Effector CD4-positive, alpha-beta T cell (primary cell): ENCODE measurements at places on chromosomes 3 and 15.

- no peak for DNase-seq
These were observed 4.1 kb downstream of the UBE2E1 start for GRCh38 chr3:23809840-23810342.

GRCh38 chr3:143222981-143223380 lies 103.4 kb downstream of the CHST2 start:
- DNase-seq, result no peak

- DNase-seq, result no peak
These were observed 198.6 kb upstream of the SLC2A2 start for GRCh38 chr3:171225165-171225564.

DNA sequence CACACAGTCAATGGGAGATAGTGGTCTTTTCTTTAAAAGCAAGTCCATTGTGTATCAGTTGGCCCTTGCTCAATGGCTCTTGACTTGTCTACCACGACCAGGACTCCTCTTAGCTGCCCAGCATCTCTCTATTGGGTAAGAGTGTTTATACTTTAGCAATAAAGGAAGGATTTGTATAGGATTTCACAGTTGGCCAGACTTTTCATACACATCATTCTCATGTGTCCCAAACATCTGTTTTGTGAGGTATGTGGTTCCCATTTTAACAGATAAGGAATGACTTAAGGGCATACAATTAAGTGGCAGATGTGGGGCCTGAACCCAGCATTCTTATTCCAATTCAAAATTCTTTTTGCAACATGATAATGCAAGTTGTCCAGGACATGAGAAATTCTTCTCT lies 191.5 kb downstream of the CHST2 start:
- no peak for DNase-seq

- DNase-seq, result no peak
These were observed 16.3 kb upstream of the SLC41A3 start for GRCh38 chr3:126100269-126100633.

GRCh38 chr3:35262406-35262805 lies 376.9 kb upstream of the ARPP21 start:
- no peak for DNase-seq

- peak; percentile 54 for DNase-seq
These were observed 583 bp upstream of the C3orf49 start for GRCh38 chr3:63818282-63819150.

DNA sequence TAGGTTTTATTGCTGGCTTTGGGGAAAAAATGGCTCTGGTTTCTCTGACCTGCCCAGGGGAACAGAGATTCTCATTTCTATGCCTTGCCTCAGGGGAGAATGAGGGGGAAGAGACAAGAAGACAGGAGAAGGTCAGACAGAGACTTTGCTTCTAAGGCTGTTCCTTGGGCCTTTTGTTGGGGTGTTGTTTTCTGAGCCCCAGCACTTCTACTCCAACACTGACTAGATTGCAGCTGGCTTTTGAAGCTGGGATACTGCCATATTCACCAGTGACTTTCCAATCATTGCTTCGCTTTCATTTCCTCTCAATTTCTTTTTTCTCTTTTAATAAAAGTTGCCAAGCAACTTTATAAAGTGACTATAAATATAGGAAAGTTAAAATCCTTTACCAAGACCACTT lies 143.2 kb upstream of the ARHGEF26 start:
- DNase-seq, result no peak

DNA sequence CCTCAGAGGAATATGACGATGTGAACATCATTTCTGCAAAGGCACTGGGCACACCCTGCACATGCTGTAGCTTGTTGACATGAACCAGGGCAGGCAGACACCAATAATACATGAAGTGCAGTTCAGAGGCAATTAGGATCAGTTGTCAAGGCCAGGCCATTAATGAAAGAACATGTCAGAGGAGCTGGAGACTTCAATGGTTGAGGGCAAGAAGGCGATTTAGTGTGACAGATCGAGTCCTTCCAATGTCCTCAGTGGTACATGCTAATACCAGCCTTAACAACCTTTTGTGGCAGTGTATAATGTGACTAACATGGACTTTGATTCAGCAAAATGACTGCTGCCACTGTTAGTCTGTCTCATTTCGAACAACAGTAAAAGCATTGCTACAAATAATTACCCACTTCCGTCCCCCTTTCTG lies 205.2 kb upstream of the NANOGP8 start:
- DNase-seq, result no peak

DNA sequence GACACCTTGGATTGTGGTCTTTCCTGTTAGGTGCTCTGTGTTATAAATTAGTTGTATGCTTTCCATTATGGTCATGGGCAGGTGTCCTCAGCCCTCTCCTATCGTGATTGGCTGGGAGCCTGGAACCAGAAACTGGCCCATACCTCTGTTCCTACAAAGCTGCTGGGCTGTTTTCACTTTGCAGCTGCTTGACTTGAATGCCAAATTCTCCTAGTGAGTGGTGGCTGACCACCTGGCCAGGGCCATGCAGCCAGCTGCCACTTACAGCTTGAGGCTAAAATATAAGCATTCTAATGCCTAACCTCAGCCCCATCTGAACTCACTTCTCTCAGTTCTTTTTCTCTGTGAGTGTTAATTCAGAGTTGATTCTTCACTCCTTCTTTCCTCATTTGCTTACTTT lies 239.3 kb upstream of the GBE1 start:
- DNase-seq, result no peak

DNA sequence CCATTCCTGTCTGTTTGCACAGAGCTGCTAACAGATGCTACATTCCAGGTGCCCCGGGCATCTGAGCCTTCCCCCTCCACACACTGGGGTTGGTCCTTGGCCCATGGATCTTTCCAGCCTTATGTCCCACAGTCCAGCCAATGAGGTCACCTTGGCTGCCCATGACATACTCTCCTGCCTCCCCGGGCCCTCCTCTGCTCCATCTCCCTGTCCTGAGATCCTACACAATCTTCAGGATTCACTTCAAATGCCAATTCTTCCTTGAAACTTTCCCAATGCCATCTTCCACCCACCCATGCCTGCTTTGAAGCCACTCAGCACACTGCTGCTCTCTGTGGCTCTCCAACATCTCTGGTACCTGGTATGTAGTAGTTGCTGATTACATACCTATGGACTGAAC lies 4.3 kb downstream of the CHRNA3 start:
- DNase-seq, result no peak

DNA sequence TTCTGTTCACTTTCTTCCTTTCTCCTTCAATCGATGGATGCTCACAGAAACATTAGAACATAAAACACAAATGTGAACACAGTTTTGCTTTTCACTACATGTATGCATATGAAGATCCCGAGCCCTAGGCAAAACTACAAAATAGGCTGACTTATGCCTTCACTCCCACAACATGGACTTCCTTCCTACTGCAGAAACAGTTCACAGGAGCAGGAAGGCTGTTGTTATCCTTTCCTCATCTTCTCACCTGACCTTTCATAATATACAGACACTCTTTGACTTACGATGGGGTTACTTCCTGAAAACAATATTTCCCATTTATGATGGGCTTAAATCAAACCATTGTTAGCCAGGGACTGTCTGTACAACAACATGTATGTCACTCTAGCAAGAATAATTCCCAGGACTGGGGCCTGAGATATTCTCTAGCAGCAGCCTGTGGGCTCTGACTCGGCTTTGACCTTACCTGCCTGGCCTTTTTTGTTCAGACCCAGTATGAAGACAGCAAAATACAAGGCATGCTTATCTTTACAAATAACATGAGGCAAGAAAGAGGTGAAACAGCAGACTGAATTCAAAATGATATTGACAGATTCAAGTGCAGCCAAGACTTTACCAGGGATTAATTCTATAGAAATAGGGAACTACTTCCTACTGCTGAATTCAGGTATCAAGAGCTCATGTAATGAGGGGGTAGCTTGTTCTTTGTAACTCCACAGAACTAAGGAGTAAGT lies 51.8 kb upstream of the PLXND1 start:
- DNase-seq, result no peak

GRCh38 chr15:46901001-46901400 lies 816.3 kb upstream of the SEMA6D start:
- no peak for DNase-seq

DNA sequence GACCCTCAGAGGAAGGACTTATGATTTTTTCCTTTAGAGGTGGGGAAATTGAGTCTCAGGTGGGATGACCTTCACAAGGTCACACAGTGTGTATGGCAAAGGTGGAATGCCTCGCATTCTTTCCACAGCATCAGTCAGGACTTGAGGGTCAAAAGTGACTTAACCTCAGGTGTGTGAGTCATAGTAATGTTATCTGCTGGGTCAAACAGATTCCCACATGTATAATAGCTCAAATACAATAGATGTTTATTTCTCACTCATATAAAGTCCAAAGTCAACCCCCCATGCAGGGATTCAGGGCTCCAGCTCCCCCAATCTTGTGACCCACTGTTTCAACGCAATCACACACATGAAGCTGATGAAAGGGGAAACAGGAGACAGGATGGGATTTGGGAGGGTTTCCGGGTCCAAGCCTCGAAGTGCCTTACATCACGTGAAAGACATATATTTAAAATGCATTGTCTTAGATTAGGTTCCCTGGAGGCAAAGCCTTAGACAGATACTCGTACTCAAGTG lies 34.0 kb upstream of the CCDC174 start:
- DNase-seq, result no peak

DNA sequence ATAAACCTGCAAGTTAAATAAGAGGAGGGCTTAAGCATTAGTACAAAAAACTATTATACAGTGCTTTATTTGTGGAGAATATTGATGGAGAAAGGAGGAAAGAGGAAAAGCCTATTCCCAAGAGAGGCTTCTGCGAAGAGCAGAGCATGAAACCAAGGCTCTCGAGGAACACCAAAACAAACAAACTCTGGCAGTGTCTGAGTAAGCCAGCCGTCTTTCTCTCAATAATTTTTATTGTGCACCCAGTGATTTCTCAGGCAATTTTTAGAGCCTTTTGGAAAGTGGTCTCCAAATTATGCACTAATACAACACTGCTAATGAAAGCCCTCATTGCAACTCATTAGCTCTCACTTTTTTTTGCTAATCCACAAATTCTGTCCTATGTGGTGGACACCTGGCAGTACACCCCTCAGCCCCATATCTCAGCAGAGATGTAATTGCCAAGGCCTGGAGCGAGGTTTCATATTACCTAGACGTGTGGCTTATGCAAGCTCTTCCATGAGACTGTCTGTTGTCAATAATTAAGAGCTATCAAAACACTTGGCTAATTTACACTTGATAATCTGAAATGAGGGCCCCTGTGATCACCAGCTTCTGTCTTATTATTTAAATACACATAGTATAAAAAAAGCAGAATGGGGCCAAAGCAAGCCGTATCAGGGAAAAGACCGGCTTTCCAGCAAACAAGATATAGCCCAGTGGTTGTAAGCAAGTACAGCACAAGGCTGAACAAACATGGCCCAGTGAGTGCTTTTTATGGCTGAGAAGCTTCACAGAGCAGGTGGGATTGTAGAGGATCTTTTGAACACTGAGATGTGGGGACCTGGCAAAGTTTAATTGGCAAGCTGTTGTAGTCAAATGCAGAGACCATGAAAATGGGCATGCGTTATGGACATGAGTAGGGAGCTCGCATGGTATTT lies 216.9 kb downstream of the ROBO2 start:
- DNase-seq, result no peak

GRCh38 chr3:123818921-123819429 lies 65.2 kb downstream of the MYLK start:
- no peak for DNase-seq
